ENCODE measurements at places on chromosomes 4 and X. TPM values are rescaled to one million over a fixed set of nuclear protein-coding genes. Genes with fewer than 3 reads are reported as not detected.

DNA sequence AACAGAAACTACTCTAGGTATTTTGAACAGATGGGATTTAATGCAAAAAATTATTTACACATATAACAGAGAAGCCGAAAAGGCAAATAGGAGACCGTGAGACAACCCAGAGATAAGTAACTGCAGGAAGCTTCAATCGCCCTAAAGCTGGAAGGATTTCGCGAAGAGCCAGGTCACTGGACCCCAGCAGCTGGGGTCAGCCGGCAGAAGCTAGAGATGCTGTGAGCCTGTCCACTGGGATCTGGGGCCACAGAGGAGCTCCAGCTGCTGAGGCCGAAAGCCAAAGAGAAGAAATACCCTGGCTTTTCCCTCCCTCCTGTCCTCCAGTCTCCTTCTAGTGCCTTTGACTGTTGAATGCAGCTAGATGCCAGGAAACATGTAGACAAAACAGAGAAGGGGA is 192.8 kb upstream of the BCOR start:
- DNase-seq: no peak

RTL3 gene
- not detected for total RNA-seq

GRCh38 chr4:148171596-148171995 is 270.6 kb downstream of the NR3C2 start:
- no peak for DNase-seq

CLIC2 gene
- total RNA-seq: 25.3 TPM

DNA sequence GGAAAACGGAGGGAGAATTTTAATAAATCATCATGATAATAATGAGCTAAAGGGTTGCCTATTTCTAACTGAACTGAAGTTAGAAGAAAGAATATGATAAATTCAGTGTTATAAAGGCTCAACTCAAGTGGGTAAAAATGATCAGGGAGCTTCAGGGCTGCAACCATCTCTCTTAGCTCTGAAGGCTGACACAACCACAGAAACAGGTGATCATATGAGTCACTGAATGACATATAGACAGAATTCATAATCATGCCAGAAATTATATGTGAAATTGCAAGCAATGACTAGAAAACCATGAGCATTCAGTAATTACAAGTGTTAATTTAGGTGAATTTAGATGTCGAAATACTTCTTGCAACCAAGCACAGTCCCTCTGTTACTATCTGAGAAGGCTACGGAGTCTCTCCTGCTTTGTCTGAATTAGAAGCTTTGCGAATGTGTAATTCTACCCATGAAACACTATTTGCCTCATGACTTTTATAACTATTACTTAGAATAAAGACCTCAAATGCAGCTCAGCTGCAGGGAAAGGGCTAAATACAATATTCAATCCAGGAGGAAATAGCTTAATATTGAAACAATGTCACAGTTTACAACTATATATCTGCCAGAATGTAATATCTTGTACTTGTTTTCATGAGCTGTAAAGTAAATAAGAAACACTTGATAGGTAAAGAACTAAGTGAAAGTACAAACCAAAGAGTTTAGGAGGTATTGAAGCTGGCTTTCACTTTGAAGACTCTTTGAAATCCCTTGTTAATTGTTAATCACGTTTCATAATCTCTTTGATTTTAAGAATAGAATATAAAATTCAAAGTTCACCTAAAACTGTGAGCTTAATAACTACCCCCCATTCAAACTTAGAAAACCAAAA is 1972.6 kb downstream of the ARAP2 start:
- DNase-seq: no peak

GAB3 gene
- 7.6 TPM for total RNA-seq

NAP1L5 gene
- total RNA-seq: 7.9 TPM

SASH3 gene
- total RNA-seq: 8.6 TPM

GRCh38 chrX:97471071-97471470 is 587.4 kb downstream of the RPA4 start:
- DNase-seq: no peak

DNA sequence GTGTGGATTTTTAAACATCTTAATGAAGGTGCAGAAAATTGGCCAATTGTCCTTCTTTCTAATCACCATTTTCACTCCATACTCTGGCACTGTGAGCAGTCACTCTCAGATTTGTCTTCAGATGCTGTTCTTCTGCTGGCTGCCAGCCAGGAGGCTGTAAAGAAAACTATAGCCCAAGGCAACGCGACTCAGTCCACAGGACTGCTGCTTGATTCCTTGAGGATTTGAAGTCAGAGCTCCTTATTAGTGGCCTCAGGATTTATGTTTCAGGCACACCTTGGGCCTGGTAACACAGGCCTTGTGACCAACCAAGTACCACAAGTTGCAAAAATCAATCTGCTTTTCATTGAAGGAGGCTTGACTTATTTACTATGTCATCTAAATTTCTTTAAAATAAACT is 342.6 kb downstream of the GPM6A start:
- DNase-seq: no peak

DNA sequence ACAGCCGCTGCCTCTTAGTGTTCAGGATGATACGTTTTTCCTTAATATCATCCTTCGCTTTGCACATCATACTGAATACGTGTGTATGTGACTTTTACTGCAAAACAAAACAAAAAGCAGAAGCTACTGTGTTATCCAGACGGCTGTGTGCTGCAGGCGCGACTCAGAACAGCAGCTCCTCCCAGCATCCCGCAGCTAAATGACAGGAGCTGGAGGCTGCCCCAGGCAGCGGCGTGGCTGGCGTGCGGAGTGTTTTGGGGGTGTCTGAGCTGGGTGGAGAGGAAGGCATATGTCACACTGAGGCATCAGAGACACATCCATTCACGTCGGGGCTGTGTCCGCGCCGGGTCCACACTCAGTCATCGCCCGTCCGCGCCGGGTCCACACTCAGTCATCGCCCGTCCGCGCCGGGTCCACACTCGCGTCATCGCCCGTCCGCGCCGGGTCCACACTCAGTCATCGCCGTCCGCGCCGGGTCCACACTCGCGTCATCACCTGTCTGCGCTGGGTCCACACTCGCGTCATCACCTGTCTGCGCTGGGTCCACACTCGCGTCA is 16.6 kb downstream of the PCGF3 start:
- no peak for DNase-seq

TSPAN5 gene
- total RNA-seq: 19.1 TPM

GRCh38 chr4:3119464-3119863 is 45.0 kb downstream of the HTT start:
- no peak for DNase-seq

TBC1D8B gene
- total RNA-seq: 12.2 TPM

DNA sequence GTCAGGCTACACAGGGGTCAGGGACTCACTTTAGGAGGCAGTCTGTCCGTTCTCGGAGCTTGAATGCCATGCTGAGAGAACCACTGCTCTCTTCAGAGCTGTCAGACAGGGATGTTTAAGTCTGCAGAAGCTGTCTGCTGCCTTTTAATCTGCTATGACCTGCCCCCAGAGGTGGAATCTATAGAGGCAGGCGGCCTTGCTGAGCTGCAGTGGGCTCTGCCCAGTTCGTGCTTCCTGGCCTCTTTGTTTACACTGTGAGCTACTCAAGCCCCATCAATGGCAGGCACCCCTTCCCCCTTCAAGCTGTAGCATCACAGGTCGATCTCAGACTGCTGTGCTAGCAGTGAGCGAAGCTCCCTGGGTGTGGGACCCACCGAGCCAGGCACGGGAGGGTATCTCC is 31.5 kb upstream of the UNC5C start:
- no peak for DNase-seq

DNA sequence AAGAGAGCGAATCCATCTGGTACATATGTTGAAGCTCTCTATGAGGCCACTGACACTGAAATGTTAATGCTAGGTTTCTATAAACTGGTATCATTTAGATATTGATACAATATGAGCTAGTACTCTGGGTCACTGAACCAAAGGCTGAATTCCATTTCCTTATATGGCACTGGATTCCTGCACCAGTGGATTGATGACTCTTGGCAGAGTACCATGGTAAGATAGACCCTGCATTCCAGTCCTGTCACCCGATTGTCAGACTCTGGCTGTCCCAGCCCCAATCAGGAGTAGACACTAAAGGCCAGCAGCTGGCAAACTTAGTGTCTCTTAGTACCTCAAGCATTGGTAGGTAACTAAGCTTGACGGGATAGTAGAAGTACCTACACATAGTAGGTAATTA is 44.0 kb upstream of the EOLA2 start:
- no peak for DNase-seq
